ENCODE measurements at places on chromosomes 5 and 9.
A peak's percentile ranks its signal among the peaks of the same experiment; 100 is the strongest.

- DNase-seq, result no peak
These were observed 84.8 kb downstream of the CFAP77 start for GRCh38 chr9:132494857-132495256.

GRCh38 chr9:89497257-89497963 is 503 bp downstream of the SEMA4D start:
- no peak for DNase-seq

GRCh38 chr9:86721843-86722705 is 225.2 kb downstream of the GAS1 start:
- peak; percentile 95 for DNase-seq

DNA sequence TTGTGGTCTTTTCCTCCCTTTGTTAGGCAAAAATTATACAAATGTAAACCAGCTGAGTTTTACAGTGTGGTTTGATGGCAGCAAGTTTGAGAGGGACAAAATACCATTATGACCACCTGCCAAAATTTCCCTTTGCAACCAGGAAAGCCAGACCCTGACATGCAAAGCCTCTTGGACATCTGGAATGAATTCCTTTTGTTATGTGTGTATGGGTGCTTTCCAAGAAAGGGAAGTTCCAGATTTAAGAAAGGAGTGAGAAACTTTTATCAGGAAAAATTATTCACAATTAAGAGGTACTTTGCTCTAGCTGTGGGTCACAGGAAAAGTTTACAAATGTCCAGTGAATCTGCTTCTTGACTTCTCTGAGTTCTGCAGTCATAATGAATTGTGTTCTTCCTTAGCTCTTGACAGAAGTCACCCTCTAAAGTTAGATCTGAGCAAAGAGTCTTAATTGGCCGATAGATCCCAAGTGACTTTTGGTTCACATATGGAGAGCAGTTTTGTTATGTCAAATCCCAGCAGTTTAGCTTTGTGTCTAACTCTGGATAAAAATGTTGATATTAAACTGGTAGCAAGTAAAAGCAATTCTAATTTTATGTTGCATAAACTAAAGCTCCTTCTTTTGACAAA is 295.9 kb upstream of the ZNF608 start:
- DNase-seq, result peak; percentile 80

DNA sequence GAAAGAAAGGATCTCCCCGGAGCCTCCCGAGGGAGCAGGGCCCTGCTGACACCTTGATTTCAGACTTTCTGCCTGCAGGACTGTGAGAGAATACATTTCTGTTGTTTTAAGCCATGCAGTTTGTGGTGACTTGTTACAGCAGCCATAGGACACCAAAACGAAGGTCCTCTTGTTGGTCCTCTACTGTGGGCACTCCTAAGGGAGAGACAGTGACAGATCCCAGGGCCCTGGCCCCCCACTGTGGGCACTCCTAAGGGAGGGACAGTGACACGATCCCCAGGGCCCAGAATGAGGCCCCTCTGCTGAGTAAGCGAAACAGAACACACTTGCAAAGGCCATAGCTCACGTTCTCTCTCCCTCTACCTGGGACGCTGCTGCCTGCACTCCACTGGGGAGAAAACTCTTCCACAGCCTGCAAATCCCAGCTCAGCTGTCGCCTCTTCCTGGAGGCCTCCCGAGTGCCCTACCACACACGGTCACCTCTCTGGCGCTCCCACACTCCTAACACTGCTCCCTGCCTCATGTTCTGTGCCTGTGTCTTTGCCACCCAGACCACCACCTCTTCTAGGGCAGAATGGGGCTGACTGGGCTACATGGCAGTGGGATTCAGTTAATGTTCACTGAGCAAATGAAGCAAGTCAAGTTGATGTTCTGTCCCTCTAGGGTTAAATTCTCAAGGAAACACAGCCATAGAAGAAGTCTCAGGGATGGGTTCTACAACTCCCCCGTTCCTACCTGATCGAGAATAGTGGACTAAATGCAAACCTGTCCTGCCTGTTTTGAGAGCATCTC is 23.8 kb downstream of the ANKS6 start:
- DNase-seq, result no peak

DNA sequence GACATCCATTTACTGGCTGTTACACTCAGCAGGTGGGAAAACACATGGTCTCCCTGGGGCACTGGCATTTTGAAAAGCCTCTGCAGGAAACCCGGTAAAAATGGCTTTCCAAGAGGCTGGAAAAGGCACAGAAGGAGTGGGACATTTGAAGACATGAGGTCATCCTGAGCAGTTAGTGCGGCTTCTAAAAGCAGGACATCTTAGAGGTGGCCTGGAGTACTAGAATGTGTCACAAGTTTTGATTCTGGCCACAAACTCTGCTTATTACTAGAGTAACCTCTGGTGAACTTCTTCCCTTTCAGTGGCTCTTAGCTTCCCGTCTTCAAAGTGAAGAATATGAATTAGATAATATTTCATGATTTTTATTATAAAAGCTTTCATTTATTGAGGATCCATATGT is 423.0 kb upstream of the BRINP1 start:
- no peak for DNase-seq
